ENCODE measurements at places on chromosomes 2 and 18.

DNA sequence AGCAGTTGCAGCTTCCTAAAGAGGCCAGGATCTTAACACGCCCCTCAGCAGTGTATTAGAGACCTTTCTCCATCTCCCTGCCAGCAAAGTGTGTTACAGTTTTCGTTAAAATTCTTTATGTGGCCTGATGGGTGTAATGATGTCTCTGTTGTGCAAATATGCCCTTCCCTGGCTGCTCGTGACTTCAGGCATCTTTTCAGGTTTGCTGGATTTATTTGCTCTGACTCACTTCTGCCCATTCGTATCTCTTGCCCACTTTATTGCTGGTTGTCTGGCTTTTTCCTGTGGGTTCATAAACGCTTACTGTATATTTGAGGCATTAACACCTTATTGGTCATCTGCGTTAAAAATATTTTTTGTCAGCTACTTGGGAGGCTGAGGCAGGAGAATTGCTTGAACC is 134.5 kb downstream of the ASB1 start:
- DNase-seq, result no peak

DNA sequence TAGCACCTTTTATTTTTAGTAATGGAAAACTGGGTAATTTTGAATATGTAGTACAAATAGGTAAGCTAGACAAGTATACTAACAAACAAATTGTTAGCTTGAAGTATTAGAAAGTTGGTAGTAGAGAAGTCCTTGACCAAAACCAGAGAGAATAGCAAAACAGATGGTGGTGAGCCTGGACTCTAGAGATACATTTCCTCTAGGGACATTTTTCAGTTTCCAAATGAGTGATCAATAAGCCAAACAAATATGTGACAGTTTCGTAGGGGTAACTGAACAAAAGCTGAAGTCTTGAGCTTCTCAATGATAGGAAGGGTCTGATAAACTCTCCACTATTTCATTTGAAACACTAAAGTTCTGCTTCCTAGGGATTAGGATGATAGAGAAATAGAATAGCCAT is 692.0 kb upstream of the FAM98A start:
- DNase-seq, result no peak

DNA sequence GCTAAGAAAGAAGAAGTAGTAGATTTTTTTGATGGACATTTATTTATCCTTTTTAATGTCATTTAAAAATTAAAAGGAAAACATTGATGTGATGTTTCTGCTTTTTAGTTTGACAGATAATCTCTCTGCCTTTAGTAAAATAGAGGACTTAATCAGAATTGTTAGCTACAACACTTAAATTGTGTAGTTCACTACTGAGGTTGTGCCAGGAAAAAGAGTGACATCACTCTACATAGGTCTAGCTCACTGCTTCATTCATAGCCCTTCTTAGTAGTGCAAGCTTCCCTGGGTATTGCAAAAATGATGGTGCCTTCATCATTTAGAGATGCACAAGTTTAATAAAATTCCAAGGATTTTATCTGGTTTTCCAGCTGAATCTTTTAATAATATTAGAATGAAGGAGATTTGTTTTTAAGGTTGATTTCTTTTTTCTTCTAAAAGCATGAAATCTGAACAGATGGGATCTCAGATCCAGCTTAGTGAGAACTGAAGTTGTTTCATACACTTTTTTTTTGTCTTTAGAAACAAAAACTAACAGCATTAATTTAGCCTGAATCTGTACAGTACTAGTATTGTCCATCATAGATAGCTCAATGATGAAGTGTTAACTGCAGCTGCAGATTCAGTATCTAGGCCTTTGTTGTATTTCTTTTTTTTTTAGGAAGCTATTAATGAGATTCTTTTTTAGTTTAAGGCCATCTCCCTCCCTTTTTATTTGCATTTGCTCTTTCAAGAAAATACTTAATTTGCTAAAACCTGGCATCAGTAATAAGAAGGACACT is 20.6 kb upstream of the TMEFF2 start:
- no peak for DNase-seq

GRCh38 chr2:76563730-76564129 is 853.0 kb upstream of the GCFC2 start:
- DNase-seq, result no peak

DNA sequence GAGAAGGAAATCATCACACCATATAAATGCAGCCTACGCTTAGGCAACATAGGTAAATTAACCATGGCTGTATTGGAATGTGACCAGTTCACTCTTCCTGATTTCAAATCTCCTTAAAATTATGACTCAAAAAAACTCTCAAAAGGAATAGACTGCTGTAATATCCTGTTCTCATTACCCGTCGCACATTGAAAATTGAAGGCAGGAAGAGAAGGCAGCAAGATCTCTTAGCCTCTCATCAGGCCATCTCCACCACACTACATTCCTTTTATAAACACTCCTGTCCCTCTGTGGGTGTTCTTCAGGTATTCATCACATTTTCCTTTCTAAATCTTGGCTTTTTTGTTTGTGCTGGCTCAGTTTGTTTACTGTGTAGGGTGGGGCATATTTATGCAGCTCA is 83.2 kb downstream of the PPP1R1C start:
- no peak for DNase-seq

DNA sequence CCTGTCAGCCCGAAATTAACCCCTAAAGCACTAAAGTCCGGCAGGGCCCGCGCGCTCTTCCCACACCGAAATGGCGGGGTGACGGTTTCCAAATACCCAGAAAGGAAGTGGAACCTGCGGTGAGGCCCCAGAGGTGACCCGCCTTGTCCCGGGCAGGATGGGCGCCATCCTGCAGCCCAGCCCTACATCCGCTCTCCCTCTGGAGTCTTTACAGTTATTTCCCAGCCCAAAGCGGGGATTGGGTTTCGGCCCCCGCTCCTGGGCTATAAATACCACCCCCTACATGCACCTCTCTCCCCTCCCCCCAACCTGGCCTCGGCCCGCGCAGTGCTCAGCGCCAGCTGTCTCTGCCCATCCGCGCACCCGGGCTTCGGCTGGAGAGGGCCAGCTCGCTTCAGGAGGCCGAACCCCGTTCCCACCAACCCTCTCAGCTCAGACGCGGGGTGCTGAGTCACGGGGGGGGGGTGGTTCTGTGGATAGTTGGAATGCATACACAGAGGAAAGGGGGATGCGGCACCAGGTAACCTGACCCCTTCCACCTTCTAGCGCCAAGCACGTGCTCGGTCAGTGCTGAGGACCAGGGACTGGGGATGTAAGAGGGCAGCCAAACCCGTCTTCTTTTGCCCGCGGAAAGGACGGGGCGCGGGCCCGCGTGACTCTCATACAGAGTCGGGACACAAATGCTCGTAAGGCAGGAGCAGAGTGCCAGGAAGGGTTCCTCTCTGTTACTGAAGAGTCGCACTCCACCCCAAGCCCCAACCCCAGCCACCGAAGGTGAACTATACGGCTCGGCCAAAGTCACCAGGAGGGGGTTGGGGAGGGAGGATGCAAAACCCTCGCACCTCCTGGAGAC is at the start of gene TUBA4B:
TUBA4B (plus strand) TSS at position 344 of the 853 bp plus-strand sequence; CDS start at position 509, 165 bp downstream.
- DNase-seq, result no peak

- DNase-seq, result no peak
Observed at GRCh38 chr2:218505754-218506371, 62.3 kb downstream of the USP37 start.

Measured in stimulated activated CD4-positive, alpha-beta T cell treated with anti-CD3 and anti-CD28 coated beads, TNF-alpha, amount 100 ng/mL, for 1 hour (primary cell).